ENCODE measurements at places on chromosomes 2 and 18.

DNA sequence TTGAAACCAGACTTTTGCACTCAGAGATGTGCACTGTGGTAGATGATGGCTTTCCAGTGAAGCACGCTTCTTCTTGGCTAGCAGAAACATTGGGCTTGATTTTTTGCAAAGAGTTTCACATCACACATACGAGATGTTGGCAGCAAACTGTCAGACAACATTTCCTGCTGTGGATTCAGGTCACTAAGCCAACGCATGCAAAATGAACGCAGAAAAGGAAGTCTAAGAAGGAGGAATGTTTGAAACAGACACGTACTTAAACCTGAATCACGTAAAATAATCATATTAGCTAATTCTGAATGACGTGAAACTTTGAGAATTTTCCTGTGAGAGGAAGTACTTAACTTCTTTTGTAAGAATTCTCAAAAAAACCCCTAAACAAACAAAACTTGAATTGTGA lies 88.1 kb downstream of the EPB41L3 start:
- no peak for DNase-seq

- peak; percentile 26 for DNase-seq
Measured at GRCh38 chr18:3248658-3249359, 1.2 kb downstream of the MYL12A start.

GRCh38 chr2:72274380-72274797 lies 126.7 kb upstream of the CYP26B1 start:
- no peak for DNase-seq

DNA sequence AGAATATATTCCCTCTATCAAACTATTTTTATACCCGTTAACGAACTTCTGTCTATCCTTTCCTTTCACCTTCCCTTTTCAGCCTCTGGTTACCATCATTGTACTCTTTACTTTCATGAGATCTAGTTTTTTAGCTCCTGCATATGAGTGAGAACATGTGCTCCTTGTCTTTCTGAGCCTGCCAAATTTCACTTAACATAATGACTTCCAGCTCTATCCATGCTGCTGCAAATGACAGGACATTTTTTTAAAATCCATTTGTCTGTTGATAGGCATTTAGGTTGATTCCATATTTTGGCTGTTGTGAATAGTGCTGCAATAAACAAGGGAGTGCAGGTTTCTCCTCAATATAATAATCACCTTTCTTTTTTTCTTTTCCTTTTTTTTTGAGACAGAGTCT lies 8.2 kb upstream of the CCDC195 start:
- DNase-seq, result no peak

- DNase-seq, result no peak
Measured at GRCh38 chr2:149173220-149173619, 134.7 kb downstream of the LYPD6B start.

DNA sequence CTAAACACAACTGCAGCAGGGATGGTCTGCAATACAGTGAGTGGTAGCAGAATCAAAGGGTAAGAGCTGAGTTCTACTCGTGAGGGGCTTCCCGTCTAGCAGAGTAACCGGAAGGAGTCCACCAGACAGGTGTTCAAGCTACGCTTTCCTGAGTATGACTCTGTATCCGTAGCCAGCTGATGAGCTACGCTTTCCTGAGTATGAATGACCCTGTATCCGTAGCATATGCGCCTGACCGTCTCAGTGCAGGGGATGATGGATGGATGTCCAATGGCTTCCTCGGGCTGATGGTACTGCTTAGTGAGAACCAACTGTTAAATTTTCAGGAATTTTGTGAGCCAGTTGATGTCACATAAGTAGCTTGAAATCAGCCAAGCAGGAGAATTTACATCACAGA lies 244.1 kb upstream of the MYT1L start:
- DNase-seq, result no peak

DNA sequence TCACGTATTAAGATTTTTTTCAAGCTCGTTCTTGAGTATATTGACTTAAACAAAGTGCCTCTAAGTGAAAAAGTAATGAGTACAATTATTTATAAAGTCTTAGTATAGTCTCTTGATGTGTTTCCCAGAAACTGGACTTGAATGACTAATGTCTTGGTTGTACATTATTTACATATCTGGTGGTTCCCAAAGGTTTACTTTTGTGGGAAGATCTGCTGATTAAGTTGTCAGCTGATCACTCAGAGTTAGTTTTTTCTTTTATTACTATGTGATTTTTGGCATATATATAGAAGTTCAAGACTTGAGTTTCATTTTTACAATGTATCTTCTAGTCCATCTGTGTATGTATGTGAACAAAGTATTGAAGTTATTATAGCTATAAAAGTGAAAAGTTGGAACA lies 29.5 kb downstream of the RNF144A start:
- DNase-seq, result no peak

Data from T-helper 2 cell treated with Interferon-gamma antibody and Interleukin-4, amounts not matched to agents 5 μg/mL and 100 μg/mL, for 36 hours (primary cell).